ENCODE measurements at places on chromosomes 2 and 18. TPM values are rescaled to one million over a fixed set of nuclear protein-coding genes. Genes with fewer than 3 reads are reported as not detected.
A peak's percentile ranks its signal among the peaks of the same experiment; 100 is the strongest.

- DNase-seq, result no peak
Observed at GRCh38 chr2:153391131-153391530, 87.4 kb downstream of the RPRM start.

GRCh38 chr2:241261628-241262027 is 53.8 kb downstream of the HDLBP start:
- DNase-seq, result no peak

GRCh38 chr2:49044350-49045079 is 109.8 kb downstream of the FSHR start:
- DNase-seq, result no peak

DNA sequence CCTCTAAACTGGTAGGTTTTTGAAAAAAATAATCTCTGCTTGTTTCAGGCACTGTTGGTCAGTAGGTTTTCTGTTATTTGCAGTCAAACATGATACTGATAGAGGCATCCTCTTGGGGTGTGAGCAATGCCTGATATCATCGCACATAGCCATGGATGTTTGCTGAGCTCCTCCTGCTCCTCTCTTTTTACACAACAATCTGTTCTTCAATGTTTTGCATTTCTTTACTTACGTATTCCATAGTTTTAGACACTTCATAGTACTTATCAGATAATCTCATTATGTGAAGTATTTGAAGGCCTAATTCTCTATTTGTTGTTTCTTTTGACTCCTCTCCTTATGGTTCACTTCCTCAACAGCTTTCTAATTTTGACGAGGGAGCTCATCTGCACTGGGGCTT is 23.0 kb upstream of the HS6ST1 start:
- DNase-seq, result no peak

Gene POTEJ
- total RNA-seq, result not detected

DNA sequence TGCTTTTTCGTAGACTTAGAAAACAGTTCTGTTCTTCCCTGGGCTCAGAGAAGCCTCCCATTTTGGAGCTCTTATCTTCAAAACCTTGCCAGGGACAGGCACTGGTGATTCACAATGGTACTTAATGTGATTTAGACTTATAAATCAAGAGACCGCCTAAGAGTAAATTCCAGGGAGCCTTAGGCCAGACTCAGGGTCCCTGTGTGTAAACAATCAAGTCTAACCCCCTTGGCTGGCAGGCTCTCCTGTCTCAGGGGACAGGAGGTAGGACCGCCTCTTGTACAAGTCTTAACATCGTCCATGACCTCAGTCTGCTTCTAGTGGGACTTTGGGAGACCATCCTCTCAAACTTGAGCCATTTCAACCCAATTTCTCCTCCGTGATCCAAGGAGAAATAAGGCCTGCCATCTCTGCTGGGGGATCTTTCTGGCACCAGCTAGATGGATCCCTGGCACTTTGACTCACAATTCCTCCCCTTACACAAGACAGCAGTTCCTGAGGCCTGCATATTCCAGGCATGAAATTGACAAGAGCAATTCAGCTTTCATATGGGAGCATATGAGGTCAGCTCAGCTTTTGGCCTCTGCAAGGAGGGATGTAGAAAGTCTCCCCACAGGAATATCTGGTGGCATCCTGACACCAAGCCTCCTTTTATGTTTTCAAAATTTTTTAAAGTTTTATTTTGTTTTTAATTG is 487.0 kb downstream of the TNS1 start:
- no peak for DNase-seq

DNA sequence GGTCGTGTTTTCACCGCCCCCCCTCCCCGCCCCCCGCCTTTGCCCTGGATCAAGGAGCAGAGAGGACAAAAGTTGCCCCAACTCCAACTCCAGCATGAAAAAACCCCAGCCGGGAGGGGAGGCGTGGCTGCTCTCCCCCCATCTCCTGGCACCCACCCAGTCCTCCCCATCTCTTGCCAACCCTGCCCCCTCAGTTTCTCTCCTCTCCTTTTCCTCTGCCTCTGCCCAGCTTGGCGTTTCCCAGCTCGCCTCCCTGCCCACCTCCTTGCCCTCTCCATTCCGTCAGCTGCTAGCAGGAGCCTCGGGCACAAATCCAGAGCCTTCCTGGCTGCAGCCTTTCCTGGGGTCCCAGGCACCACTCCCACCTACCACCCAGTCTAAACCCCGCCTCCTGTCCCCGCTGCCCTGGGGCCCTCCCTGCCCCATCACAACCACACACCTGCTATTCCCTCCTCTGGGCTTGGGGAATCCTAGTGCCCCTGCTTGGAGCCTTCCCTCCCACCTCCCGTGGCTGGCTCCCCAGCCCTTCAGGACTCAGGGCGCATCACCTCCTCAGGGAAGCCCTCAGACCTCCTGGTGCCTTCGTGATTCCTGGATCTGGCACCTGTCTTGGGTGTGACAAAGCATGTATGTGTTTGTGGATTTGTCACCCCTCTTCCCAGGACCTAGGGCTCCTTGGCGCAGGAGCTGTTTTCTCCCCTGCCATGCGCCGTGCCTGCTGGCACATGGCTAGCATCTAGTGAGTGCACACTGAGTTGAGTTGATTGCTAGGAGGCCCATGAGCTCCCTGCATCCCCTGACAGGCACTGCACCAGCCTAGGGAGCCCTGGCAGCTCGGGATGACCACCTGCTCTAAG is 209.1 kb downstream of the TFCP2L1 start:
- no peak for DNase-seq

DNA sequence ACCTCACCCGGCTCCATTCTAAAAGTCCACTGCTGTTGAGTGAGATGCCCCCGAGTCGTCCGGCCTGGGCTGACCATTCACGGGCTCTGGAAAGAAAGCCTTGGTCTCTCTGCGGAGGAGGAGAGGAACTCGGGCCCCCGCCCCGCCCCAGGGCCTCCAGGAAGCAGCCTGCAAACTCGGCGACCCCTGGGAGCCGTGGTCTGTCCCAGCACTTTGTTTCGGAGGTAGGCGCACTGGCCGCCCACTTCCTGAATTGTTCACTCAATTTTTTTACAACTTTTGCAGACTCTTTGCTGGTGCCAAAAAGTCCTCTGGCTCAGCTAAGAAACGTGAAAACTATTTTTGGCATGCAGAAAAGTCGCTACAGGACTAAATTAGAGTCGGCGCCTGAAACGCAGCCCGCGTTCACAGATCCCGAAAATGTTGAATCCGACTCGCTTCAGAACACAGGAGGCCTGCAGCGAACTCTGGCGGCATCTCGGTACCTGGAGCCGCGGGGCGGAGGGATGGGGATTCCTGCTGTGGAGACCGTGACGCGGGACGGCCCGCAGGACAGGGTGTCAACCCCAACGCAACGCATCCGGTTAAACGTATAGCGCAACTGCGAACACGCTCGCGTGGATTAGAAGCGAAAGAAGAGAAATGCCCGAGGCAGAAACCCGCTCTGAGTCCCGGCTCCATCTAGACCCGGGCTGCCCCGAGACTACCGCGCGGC is 1.5 kb downstream of the PXDN start:
- DNase-seq, result peak; percentile 79

Gene GAL3ST2
- not detected for total RNA-seq

- DNase-seq, result no peak
Observed at GRCh38 chr2:101018934-101019333, 16.8 kb downstream of the RPL31 start.

- DNase-seq, result no peak
Observed at GRCh38 chr2:88331239-88331638, 121.3 kb downstream of the FOXI3 start.
